ENCODE measurements at places on chromosomes 3 and 15.

GRCh38 chr15:101445562-101446517, 43.7 kb downstream of the PCSK6 start:
- DNase-seq: no peak

DNA sequence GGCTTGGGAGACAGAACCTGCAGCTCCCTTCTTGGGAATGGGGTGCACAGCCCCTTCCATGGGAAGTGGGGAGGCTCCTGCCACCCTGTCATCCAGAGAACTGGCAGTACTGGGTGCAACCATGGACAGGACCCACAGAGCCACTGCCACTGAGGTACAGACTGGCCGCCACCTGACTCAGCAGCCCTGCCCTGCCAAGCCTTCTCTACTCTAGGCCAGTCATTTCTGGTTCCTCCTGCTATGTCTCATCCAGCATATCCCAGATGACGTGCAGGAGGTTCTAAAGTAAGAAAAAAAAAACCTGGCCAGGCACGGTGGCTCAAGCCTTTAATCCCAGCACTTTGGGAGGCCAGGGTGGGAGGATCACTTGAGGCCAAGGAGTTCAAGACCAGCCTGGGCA, 76.9 kb upstream of the RPL32 start:
- no peak for DNase-seq

GRCh38 chr3:89613241-89613640, 505.8 kb downstream of the EPHA3 start:
- DNase-seq: no peak

- no peak for DNase-seq
These were observed 35.0 kb upstream of the TATDN2 start for GRCh38 chr3:10213156-10213792.

DNA sequence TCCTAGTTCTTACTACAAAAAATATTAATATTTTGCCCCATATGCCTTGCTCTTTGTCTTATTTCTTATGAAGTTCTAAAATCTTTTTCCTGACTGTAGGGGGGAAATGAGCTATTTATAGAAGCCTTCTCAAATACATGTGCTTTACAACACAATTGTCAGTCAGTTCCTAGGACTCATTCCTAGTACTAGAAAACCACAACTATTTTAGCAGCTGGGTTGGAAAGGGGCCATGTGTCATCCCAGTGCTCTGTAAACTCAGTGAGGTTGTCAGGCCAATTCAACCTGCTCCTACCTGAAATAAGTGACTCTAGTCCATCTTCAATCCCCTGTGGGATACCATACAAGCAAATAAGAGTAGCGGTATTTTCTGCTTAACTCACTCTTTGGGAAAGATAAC, 153.8 kb downstream of the ULK4 start:
- DNase-seq: no peak
